Aorta (tissue), 5 donors: ENCODE measurements at places on chromosomes 5 and 9. TPM values are rescaled to one million over a fixed set of nuclear protein-coding genes. Genes with fewer than 3 reads are reported as not detected.

DNA sequence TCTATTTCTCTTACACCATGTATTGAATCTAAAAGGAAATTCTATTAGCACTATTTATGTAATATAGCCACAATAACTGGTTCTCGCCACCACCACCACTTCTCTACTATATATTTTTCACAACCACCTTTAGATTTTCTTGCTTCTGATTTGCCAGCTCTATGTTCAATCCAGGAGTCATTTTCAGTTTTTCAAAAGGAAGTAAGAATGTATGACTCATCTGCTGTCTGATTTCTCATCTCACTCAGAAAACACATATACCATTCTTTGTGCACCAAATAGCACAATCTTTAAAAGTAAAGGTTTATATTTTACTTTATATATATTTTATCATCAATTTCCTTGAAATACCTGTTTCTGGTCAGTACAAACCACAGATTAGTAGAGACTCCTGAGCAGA, 1127.5 kb downstream of the TAF11L14 start:
- H3K36me3 ChIP-seq = no peaks in the 10 kb centered on the region
- no peak overlapping the region for H3K27ac ChIP-seq
- H3K4me1 ChIP-seq = no peaks in the 10 kb centered on the region
- H3K4me3 ChIP-seq = no peak overlapping the region
- H3K27me3 ChIP-seq = no peaks in the 10 kb centered on the region

- DNase-seq = no peak
- no peaks in the 10 kb centered on the region for H3K36me3 ChIP-seq
- no peaks in the 10 kb centered on the region for H3K27me3 ChIP-seq
- H3K4me1 ChIP-seq = no peaks in the 10 kb centered on the region
Measured at GRCh38 chr5:69019668-69020375, 74.0 kb upstream of the SLC30A5 start.

The VCAN gene
- 513 TPM for total RNA-seq

- DNase-seq = peak; percentile 85
- peaks cover 5% of the 10 kb centered on the region for H3K4me1 ChIP-seq
- H3K27ac ChIP-seq = peak overlapping the region; percentile 100
- H3K27me3 ChIP-seq = no peaks in the 10 kb centered on the region
- H3K4me3 ChIP-seq = peak overlapping the region; percentile 88
Measured at GRCh38 chr9:70411121-70411929, 3.1 kb downstream of the KLF9 start.

DNA sequence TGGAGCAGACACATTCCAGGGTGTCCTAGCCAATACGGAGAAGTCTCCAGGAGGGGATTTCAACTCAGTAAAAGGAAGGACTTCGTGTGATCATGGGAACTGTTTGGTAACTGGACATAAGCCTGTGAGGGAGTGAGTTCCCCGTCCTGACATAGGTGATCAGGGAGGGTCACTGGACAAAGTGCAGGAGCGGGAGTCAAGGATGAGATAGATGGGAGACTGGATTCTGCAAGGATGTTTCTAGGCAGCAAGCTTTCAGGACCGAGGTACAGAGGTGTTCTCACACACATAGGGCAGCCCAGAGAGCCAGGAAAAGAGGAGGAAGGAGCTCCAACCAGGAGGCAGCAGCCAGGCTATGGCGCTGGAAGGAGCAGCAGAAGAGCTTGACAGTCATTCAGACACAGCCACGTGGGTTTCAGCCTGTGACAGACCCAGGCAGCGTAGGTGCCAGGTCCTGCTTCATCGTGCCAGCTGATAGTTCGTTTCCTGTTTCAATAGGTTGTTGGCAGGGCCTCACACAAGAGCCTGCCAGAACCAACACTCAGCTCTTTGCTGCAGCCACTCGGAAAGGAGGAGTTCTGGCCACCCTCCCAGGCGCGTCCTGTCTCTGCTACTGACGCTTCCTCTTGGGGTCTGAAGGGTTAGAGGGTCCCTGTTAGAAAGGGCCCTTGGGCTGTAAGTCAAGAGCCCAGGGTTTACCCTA, 84.1 kb downstream of the AMBP start:
- H3K27ac ChIP-seq = no peak overlapping the region
- H3K4me1 ChIP-seq = peaks cover 8% of the 10 kb centered on the region
- no peaks in the 10 kb centered on the region for H3K27me3 ChIP-seq
- H3K4me3 ChIP-seq = no peak overlapping the region
- DNase-seq = peak; percentile 95

The NEURL1B gene
- 46.1 TPM for total RNA-seq

DNA sequence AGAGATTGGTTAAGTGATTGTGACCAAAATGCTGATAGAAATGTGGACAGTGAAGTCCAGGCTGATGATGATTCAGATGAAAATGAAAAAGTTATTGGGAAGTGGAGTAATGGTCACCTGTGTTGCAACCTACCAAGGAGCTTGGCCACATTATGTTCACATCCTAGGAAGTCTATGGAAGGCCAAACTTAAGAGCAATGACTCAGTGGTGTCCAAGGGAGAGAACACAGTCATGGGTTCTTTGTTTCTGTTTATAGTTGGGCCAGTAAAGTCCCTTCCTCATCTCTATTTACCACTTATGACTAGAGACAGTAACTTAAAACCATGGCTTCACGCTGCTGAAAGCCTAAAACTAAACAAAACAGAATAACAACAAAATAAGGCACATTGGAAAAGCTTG, 555.3 kb upstream of the DAB2 start:
- no peak overlapping the region for H3K4me3 ChIP-seq
- H3K4me1 ChIP-seq = no peaks in the 10 kb centered on the region
- no peak overlapping the region for H3K27ac ChIP-seq
- H3K36me3 ChIP-seq = no peaks in the 10 kb centered on the region
- no peaks in the 10 kb centered on the region for H3K27me3 ChIP-seq

GRCh38 chr5:97162045-97162444, 19.6 kb upstream of the LIX1 start:
- DNase-seq = no peak
- H3K27me3 ChIP-seq = no peaks in the 10 kb centered on the region
- no peak overlapping the region for H3K4me3 ChIP-seq

GRCh38 chr9:101462558-101462957, 27.0 kb upstream of the ALDOB start:
- H3K27ac ChIP-seq = no peak overlapping the region
- no peaks in the 10 kb centered on the region for H3K36me3 ChIP-seq
- H3K4me3 ChIP-seq = no peak overlapping the region
- H3K27me3 ChIP-seq = no peaks in the 10 kb centered on the region
- DNase-seq = no peak

- no peak for DNase-seq
- no peak overlapping the region for H3K27ac ChIP-seq
- H3K36me3 ChIP-seq = no peaks in the 10 kb centered on the region
- H3K4me1 ChIP-seq = no peaks in the 10 kb centered on the region
- no peaks in the 10 kb centered on the region for H3K27me3 ChIP-seq
- H3K4me3 ChIP-seq = no peak overlapping the region
Measured at GRCh38 chr5:133309166-133309795, 257.5 kb downstream of the HSPA4 start.

The ZBTB34 gene
- 10.5 TPM for total RNA-seq

- H3K27me3 ChIP-seq = no peaks in the 10 kb centered on the region
- no peak overlapping the region for H3K4me3 ChIP-seq
- no peak overlapping the region for H3K27ac ChIP-seq
- no peaks in the 10 kb centered on the region for H3K4me1 ChIP-seq
- DNase-seq = no peak
Measured at GRCh38 chr9:9557804-9558334, 1054.9 kb downstream of the PTPRD start.

GRCh38 chr9:8062459-8062858, 262.9 kb upstream of the DMAC1 start:
- H3K4me1 ChIP-seq = no peaks in the 10 kb centered on the region
- no peak overlapping the region for H3K27ac ChIP-seq
- no peaks in the 10 kb centered on the region for H3K27me3 ChIP-seq
- no peak for DNase-seq
- no peak overlapping the region for H3K4me3 ChIP-seq

DNA sequence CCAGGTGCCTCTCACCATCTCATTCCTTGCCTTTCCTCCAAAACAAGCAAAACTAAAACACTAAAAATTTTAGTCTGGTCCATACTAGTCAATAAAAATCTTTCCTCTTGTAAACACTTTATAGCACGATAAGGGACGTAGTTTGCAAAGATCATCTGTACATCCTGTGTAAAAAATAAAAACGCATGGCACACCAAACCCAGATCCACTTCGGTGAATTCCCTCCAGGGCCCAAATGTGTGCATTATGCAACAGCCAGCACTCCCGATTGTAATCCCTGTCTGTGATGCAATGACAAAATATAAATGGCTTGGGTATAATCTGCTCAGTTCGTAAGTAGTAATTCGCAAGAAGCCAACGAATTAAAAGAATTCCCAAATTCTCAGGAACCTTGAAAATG, 1.4 kb downstream of the FAM169A start:
- H3K4me1 ChIP-seq = no peaks in the 10 kb centered on the region
- no peak for DNase-seq
- no peaks in the 10 kb centered on the region for H3K27me3 ChIP-seq
- H3K27ac ChIP-seq = no peak overlapping the region
- H3K36me3 ChIP-seq = no peaks in the 10 kb centered on the region

The B4GALT1 gene
- 74.5 TPM for total RNA-seq

DNA sequence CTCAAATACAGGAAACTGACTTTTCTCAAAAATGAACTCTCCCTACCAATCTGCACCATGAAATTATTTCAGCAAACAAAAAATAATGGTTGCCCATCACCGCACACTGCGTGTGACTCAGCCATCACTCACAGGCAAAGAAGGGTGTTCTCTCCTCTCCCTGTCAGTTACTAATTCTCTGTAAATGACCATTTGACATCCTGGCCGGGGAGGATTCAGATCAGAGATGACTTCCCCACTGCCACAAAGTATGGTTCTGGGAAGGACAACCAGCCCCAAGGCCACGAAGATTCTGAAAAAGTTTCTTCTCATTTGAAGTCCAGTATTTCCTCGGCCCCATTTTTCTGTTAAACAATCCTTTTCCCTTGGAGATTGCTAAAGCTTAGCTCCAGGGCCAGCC, 199.4 kb downstream of the AUH start:
- H3K36me3 ChIP-seq = no peaks in the 10 kb centered on the region
- H3K27me3 ChIP-seq = no peaks in the 10 kb centered on the region
- DNase-seq = no peak
- no peak overlapping the region for H3K27ac ChIP-seq
- H3K4me3 ChIP-seq = no peak overlapping the region
